Kidney epithelial cell (primary cell): ENCODE measurements at places on chromosomes 6 and 20.

DNA sequence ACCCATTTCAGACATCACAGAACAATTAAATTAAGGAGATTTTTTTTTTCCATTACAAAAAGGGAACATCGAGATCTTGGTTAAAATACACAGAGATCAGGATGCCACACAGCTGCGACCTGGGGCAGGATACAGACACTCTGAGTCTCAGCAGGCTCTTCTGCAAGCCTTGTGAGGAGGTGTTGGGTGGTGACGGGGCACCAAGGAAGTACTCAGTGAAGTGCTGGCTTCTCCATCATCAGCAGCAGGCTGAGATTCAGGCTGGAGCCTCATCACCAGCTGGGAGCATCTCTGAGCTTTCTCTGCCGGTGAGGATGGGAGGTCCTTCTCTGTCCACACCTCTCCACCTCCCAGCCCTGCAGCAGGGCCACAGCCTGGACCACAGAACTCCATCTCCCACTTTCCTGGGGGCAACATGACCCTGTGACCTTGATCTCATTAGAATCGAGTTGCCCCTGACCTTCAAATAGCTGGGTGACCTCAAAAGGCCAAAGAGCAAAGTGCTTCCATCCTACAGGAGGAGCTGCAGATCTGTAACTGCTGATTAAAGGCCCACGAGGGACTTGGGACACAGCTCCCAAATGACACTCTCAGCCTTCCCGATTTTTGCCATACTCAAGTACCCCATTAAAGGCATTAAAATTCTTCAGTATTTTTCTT is 16.0 kb downstream of the PMEPA1 start:
- DNase-seq = no peak

- DNase-seq = no peak
Measured at GRCh38 chr20:47862574-47863240, 77.4 kb upstream of the SULF2 start.

GRCh38 chr20:34952671-34953070 is 2.9 kb downstream of the GSS start:
- no peak for DNase-seq

- no peak for DNase-seq
Measured at GRCh38 chr6:53461696-53462095, 83.2 kb downstream of the GCLC start.

DNA sequence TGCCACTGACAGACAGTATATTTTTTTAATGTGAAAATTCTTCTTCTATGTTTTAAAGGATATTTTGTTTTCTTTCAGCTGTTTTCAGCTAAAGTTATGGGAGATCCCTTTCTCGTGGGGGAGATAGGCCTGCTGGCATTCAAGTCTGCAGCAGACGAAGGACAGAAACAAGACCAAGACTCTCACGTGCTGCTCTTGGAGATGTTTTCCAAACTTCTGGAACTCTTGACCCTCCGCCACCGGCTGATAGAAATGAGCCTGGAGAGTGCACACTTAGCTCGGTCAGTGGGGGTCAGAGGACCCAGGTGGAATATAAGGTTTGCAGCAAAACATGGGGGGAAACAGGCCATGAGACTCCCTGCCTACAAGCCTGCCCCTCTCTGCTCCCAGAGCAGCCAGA is 120.5 kb downstream of the CD164 start:
- no peak for DNase-seq

- DNase-seq = no peak
Measured at GRCh38 chr6:3226481-3227362, 731 bp downstream of the TUBB2B start.

GRCh38 chr20:16580147-16580546 is 6.9 kb upstream of the KIF16B start:
- peak; percentile 42 for DNase-seq

DNA sequence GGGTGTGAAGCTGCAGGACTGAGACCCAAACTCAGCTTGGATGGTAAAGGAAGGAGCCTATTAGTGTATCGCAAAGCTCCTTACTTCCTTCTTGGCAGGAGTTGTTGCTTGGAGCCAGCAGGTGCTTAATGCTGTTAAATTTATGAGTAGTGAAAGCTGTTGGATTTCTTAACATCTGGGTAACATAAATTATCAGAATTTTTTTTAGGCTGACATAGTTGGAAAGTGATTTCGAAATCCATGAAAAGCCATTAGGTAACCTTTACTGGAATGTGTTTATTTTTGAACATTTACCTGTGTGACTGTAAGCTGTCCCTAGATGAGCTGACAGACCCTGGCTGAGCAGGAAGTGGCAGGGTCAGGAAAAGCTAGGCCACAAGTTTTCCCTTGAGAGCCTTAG is 470.4 kb upstream of the SLC35B3 start:
- DNase-seq = no peak

- DNase-seq = no peak
Measured at GRCh38 chr6:1759870-1760269, 150.2 kb downstream of the FOXC1 start.

DNA sequence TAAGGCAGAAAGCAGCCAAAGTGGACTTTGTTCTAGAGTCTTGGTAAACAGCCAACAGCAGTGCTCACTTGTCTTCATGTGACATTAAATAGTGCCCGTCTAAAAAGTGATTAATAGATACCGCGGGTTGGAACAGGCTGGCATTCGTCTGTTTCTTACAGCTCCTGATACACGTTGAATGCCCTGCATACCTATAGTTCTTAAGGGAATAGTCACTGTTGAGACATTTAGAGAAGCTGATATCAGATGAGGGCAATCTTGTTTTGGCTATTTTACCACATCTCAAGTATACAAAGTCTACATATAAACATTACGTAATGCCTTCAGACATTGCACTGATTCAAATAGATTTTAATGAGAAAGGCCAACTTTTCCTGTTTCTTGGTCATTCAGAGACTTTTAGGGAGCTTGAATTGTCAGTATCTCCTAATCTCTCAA is 374.9 kb upstream of the FLRT3 start:
- peak; percentile 75 for DNase-seq

- DNase-seq = peak; percentile 71
Measured at GRCh38 chr6:119541132-119541905, 191.8 kb upstream of the MAN1A1 start.

- no peak for DNase-seq
Measured at GRCh38 chr20:43878776-43879175, 35.9 kb upstream of the TOX2 start.

- DNase-seq = peak; percentile 39
Measured at GRCh38 chr6:41073203-41073967, 611 bp downstream of the NFYA start.

GRCh38 chr20:59163631-59164530 is at the start of gene ZNF831:
Gene ZNF831, plus strand, starts transcription at chr20:59163821. Its CDS starts 27,199 bp downstream, at chr20:59191020.
- no peak for DNase-seq

DNA sequence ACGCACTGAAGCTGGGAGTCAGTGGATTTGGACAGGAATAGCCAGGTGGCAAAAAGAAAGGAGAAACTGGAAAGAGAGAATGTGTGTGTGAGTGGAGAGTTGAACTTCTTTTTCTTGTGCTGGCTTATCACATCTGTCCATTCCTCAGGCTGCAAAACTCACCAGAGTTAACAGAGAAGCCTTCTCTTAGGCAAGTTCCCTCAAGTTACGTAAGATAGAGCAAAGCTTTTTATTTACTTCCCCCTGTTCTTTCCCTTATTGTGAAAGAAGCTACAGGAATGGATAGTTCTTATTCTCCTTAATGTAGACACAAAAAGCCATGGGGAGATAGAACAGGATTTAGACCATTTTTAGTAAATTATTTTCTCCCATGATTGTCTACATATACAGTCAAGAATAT is 188.6 kb downstream of the BMP2 start:
- no peak for DNase-seq

DNA sequence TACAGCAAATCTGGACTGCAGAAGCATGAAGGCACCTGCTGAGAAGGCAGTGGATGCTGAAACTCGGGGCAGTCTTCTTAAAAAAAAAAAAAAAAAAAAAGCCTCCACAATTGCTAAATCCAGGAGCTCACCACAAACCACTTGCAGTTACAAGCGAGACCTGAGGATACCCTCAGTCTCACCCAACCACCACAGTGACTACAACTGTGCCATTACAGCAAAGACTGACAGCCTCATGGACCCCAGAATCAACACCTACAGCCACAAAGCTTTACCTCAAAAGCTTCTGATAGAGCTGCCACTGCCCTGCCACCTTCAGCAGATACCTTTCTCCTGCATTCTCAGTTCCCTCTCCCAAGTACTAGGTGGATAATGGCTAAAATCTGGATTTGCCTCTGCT is 9.0 kb downstream of the COL21A1 start:
- DNase-seq = no peak

DNA sequence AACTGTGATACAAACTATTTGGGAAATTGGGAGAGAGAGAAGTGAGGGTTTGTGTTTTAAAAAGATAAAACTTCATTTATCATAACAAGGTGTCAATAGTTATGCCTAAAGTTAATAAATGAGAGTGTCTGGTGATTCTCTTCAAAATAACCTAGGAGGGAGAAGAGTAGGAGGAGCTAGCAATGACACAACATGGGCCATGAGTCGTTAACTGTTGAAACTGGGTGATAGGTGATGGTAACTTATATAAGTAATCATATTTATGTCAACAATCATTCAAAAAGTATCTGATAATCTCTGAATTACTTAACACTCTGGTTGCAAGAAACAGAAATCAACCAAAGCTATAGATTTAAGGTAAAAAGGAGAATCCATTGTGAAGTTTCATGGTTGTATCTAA is 46.8 kb upstream of the INSM1 start:
- DNase-seq = no peak
